Thoracic aorta (tissue), 2 donors: ENCODE measurements at places on chromosomes 7 and 10.

GRCh38 chr10:105973902-105974301, 1190.6 kb downstream of the SORCS1 start:
- DNase-seq = no peak

DNA sequence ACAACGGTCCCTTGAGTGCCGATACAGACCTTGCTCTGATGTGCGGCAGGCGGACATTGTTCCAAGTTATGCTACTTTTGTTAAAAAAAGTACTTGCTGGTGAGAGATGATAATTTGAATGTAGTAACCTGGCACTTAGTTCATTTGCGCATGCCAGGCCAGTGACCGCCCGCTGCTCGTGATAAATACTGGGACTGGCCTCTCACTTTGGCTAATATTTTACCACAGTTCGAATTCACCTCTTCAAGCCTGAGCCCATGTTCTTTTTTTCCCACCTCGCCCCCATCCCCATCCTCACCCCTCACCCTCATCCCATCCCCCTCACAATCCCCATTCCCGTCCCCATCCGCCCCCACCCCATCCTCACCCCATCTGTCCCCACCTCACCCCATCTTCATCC, 126.4 kb downstream of the DNAJB6 start:
- DNase-seq = no peak

DNA sequence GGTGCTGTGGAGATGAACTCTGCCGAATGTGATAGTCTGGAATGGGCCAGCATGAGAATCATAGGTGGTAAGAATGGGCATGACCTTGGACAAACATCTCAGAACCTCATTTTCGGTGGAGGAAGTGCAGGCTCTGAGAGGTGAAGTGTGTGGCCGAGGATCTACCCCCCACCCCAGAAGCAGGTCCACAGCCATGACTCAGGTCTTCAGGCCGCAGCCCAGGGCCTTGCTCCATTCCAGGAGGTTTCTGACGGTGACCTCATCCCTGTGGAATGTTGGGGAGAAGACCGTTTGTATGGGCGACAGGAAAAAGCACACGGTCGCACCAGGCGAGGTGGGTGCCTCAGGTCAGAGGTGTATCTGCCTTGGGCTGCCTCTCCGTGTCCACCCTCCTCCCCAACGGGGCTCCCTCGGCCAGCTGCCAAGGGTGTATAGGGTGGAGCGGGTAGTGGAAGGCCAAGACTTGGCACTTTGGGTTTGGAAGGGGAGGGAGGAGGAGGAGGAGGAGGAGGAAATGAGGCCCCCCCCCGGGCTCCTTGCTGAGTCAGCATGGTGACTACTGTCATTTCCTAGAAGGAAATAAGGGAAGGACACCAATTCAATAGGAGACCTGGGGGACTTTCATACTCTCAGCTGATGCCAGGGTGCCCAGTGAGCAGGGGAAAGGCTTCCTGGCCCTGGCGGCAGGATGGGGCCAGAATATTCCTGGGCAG, 168.0 kb upstream of the RHEB start:
- peak; percentile 77 for DNase-seq

DNA sequence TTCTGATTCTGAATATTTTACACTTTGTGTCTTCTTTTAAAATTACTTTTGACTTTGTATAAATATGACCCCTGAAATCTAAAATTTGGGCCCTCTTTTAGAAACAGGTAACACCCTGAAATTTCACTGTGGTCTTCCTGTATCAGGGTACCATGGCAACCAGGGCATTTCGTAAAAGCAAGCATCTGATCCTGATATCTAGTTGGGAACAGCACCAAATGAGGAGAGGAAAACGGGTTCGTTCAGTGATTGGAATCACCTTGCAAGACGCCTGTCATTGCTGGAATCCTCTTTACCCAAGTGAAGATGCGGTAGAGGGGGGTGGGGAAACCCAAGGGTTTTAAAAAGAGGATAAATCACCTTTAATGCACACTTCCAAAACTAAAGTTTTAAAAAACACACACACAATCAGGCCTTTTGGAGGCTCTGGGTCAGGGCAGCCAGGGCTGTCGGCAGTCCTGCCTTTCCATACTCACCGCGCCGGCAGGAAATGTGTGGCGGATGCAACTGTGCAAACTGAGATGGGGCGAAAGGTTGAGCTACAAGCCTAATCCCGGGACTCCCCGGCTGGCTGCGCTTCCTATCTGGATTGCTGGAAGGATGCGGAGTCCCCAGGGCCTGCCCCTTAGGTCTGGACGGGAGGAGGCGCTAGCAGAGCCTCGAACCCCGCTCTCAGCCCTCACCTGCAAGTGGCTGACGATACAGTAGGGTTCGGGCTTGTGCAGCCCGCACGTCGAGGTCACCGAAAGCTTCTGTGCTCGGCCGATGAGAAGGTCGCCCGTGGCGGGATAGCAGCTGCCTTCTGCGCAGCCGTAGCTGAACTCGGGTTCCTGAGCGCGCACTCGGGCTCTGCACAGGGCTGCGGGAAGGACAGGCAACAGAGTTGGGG, 1.8 kb downstream of the LAMB1 start:
- no peak for DNase-seq

DNA sequence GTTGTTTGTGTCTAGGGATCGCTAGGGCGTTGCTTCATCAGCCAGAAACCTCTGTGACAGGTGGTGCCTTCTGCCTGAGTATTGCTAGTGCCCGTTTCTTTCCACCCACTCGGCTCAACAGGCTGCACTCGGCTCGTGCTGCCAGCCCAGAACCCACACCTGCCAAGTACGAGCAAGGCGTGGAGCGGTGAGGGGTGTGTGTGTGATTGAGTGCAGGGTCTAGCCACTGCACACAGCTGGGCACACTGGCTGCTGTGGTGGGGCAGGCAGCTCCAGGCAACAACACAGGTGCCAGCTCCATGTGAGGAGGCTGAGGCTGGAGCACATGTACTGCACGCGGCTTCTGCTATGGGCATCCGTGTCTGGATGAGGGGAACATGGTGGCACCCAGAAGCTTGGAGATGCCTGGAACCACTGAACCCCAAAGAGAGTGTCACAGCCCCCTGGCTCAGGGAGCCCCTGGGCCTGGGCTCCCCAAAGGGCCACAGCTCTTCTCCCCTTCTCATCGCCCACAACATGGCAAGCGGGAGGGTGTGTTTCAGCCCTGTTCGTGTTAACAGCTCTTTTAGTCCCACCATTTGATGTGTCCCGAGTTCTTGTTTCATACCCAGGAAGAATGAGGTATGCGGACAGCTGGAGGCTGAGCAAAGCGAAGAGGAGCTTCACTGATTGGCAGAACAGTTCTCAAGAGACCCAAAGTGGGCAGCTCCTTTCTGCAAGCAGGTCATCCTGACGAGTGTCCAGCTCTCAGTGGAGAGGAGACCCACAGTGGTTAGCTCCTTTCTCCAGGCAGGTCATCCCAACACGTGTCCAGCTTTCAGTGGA, 78.1 kb downstream of the HDAC9 start:
- DNase-seq = no peak

GRCh38 chr7:129635300-129636029, 23.9 kb downstream of the NRF1 start:
- DNase-seq = no peak

GRCh38 chr10:62735464-62736167, 68.9 kb upstream of the ADO start:
- no peak for DNase-seq

GRCh38 chr7:90839316-90839715, 243.2 kb downstream of the CDK14 start:
- DNase-seq = no peak

DNA sequence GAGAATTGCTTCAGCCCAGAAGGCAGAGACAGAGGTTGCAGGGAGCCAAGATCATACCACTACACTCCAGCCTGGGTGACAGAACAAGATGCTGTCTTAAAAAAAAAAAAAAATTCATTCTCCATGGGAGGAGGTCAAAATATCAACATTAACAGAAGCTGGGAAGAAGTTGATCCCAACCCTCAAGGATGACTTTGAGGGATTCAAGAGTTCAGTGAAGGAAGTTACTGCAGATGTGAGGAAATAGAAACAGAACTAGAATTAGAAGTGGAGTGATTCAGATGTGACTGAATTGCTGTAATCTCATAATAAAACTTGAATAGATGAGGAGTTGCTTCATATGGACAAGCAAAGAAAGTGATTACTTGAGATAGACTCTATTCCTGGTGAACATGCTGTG, 19.7 kb upstream of the RPEL1 start:
- no peak for DNase-seq

DNA sequence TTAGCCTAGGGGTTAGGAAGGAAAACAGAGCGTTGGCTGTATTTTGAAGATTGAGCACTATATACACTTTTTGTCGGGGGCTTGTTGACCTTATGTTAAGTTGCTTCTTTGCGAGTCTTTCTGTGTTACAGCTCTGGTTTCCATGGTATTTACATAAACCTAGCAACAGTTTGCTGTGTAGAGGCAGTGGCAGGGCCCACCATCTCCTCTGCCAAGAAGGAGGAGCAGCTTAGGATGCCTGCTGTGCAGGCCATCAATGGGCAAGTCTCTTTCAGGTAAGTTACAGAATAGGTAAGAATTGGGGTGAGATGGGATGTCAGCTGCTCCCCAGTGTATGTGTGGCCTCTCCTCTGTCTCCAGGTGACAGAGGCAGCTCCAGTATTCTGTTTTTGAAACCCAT, 485.5 kb downstream of the LRMDA start:
- no peak for DNase-seq

DNA sequence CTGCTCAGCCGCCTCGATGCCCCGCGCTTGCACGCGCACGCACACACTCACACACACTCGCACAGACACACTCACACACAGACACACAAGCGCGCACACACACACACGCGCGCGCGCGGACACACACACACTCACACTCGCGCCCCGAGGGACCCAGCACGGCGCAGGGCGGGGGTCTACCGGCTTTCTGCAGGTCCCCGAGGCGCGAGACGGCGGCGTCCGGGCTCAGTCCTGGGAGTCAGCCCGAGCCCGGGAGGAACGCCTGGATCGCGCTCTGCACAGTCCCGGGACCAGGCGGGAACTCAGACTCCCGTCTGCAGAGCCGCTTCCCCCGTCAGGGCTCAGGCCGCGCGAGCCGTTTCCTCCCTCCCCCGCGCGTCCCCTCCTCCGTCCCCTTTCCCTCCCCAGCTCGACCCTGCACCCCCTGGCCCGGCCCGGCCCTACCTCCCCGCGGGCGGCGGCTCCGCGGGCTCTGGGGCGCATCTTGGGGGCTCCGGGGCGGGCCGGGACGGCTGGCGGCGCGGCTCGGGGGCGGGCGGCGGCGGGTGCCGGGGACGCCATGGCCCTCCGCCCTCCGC, 464 bp downstream of the DENND2A start:
- DNase-seq = no peak

DNA sequence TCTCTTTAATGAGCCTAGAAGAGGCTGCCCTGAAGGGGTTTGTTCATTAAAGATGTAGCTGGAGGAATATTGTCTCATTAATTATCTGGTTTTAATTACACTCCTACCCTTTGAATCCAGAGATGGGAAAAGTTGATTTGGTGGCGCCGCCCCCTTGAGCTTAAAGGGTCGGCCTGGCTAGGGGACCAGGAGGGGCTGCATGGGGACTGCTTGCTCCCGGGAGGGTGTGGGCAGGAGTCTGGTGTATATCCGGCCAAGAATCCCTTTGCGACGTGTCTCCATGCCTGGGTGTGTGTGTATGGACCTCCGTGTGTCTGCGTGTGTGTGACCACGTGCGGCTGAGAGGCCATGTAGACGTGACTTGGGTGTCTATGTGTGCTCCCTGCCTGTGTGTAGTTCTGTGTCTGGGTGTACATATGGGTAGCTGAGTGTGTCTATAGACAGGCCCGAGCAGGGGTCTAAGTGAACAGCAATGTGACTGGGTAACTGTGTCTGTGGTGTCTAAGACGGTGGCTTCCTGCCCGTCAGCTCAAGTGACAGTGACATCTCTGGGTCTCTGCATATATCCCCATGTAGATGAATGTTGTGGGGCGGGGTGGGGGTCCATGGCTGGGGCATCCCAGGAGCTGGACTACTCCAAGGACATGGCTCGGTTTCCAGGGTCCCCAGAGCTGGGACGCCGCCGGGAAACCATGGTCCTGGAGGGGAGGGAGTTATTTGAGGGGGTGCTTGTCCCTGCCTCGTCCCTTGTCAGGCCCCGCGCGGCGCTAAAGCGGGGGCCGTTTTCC, 10.7 kb downstream of the LBX1 start:
- DNase-seq = no peak

DNA sequence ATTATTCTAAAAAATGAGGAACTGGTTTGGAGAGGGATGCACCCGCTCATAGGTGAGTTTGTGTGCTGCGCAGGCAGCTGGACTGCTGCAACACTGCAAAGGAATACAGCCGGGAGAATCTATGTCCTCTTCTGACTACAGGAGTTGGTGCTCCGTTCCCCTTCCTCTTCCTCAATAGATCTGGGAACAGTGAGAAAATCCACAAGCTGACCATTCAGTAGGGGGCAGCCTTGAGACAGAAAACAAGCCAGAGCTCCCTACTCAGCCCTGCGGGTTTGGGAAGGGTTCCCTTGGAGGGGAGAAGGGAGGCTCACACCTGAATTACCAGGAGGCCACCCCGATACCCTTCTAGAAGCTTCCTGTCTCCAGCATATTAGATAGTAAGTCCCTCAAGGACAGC, 87.3 kb upstream of the FOXI2 start:
- DNase-seq = no peak

DNA sequence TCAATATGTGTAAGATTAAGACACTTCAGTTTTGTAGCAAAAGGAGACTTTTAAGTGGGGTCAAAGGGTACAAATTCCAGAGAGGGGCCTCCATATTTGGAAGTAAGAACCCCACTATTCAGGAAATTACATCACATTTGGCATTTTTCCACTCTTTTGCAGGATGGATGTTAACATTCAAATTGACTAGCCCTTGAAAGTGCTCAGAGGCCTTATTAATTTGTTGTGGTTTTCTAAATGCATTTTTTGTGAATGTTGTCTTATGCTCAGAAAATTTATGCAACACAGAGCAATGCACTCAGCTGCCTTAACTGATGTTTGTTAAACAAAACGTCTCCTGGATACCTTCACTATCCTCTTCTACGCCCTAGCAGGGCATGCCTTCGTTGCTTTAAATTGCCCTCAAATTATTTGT, 50.9 kb upstream of the PDLIM1 start:
- no peak for DNase-seq

- no peak for DNase-seq
Measured at GRCh38 chr7:54189330-54189729, 352.8 kb upstream of the VSTM2A start.

- DNase-seq = no peak
Measured at GRCh38 chr7:56048245-56048644, 3.0 kb downstream of the PSPH start.

GRCh38 chr7:30445770-30446169, 32.8 kb downstream of the NOD1 start:
- DNase-seq = peak; percentile 38

DNA sequence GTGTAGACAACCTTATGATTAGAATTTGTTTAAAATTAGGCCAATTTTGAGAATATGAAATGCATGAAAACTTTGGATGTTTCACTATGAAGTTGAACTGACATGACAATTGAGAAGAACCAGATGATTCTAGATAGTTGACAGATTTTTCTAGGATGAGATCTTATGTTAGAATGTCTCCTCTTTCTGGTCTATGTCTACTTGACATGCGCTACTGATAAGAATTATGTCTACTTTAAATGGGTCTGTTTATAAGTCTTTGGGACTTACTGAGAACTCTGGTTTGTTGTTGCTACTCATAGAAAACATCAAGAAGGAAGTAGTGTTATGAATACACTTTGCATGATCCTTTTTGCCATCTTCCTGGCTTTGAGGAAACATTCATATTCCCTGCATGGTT, 228.2 kb upstream of the CCDC6 start:
- no peak for DNase-seq
